Testis (tissue), 5 donors: ENCODE measurements at places on chromosomes 12 and 14. TPM values are rescaled to one million over a fixed set of nuclear protein-coding genes. Genes with fewer than 3 reads are reported as not detected.

The CCNK gene
- 134 TPM for polyA plus RNA-seq

- no peaks in the 10 kb centered on the region for H3K4me1 ChIP-seq
- no peak overlapping the region for H3K4me3 ChIP-seq
- no peak overlapping the region for H3K27ac ChIP-seq
Measured at GRCh38 chr12:98110536-98110935, 404.9 kb upstream of the TMPO start.

GRCh38 chr14:45868377-45868776, 615.4 kb upstream of the MIS18BP1 start:
- DNase-seq = no peak
- H3K36me3 ChIP-seq = no peaks in the 10 kb centered on the region
- no peaks in the 10 kb centered on the region for H3K27me3 ChIP-seq
- no peak overlapping the region for H3K27ac ChIP-seq

DNA sequence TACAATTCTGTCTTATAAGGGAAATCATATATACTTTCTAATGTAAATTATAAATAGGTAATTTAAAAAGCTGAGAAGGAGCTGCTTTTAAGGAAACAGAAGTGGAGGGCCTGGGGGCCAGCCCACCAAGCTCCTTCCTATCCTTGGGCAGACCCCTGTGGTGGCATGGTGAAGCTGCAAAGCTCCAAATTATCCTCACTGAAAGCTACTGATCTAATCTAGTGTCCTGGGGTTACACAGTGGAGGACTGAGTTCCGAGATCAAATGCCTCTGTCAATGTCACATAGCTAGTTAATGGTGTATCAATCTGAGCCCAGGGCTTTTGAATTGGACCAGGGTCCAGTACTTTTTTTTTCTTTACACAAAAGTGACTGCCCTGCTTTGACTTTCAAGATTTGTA, 355.4 kb downstream of the CEP128 start:
- no peak overlapping the region for H3K27ac ChIP-seq
- no peak overlapping the region for H3K4me3 ChIP-seq
- no peaks in the 10 kb centered on the region for H3K4me1 ChIP-seq
- no peak for DNase-seq
- H3K27me3 ChIP-seq = no peaks in the 10 kb centered on the region
- H3K36me3 ChIP-seq = no peaks in the 10 kb centered on the region

DNA sequence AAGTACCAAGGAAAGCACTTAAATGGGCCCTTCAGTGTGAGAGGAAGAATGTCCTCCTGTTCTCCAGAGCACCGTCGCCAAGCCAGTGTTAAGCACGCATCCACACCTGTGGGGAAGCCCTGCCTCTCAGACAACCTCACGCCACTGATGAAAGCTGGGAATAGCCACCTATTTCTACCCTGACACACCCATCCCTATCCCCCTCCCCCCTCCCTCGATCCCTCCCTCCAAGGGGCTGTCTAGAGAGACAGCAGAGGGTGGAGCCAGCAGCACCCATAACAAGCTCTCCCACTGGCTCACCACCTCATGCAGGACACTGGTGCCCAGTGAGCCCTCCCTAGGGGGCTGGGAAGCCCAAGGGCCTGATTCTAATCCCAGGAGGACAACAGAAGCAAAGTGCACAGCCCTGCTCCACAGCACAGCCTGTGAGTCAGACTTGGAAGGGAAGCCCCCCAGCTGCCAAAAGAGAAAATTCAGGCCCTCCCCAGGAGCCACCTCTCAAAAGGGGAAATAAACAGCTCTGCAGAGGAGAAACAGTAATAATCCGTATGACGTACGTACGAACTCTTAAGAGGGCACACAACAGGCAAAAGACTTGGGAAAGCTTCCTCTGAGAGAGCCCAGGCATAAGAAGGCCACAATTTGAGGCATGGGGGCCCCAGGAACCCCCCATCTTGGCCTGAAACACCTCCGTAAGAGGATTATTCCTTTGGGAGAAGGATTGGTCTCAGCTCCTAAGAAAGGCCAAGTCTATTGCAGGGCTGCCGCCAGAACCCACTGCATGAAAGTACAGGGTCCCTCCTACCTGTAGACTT, 7.8 kb downstream of the PITPNM2 start:
- no peak overlapping the region for H3K4me3 ChIP-seq
- H3K27ac ChIP-seq = peak overlapping the region; percentile 58
- H3K4me1 ChIP-seq = peaks cover 43% of the 10 kb centered on the region
- DNase-seq = no peak
- no peaks in the 10 kb centered on the region for H3K27me3 ChIP-seq
- H3K36me3 ChIP-seq = no peaks in the 10 kb centered on the region

- no peak for DNase-seq
- no peak overlapping the region for H3K27ac ChIP-seq
- peaks cover 13% of the 10 kb centered on the region for H3K4me1 ChIP-seq
- no peaks in the 10 kb centered on the region for H3K36me3 ChIP-seq
Measured at GRCh38 chr14:72788255-72788654, 105.6 kb downstream of the DPF3 start.
